MM.1S (cell line): ENCODE measurements at places on chromosomes 1 and 21.

DNA sequence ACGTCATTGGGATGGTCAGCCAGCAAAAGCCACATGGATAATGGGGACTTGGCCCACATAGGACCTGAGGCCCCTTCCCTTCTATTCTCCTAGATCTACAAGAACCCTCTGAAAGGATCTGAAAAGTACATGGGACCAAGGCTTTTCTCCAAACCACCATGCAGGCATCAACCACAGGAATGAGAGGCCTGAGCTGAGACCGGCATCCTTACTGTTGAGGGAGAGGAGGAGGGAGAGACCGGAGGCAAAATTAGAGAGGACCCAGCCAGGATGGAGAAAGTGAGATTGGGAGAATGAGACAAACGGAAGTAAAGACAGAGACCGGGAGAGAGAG lies 281.7 kb downstream of the RRAGC start:
- no peak for DNase-seq

- no peak for DNase-seq
These were observed 109.0 kb downstream of the CACNA1E start for GRCh38 chr1:181592255-181592859.

GRCh38 chr1:8061210-8061609 lies 35.1 kb upstream of the ERRFI1 start:
- DNase-seq: no peak

DNA sequence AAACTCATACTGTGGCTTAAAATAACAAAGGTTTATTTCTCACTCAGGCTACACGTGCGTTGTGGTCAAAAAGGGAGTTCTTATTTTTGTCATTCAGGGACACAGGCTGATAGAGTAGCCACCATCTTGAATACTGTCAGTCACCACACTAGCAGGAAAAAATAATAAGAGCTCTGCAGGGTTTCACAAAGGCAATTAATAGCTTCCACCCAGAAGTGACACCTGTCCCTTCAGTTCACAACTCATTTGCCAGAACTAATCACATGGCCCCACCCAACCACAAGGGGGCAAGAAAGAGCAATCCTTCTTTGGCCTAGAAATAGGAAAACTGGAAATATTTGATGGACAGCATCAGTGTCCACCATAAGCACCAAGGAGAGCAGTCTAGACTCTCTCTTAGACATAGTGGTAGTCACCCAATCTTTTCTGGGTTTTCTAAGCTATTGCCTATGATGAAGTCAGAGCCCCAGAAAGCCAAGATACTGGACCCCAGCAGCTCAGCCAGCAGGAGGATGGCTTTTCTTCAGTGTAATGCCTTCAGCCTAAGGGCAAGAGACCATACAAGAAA lies 8.2 kb downstream of the HAPLN2 start:
- peak; percentile 78 for DNase-seq

- no peak for DNase-seq
These were observed 206.7 kb downstream of the CTH start for GRCh38 chr1:70617728-70618127.

- no peak for DNase-seq
These were observed 643.0 kb downstream of the KIF26B start for GRCh38 chr1:245797592-245798348.

DNA sequence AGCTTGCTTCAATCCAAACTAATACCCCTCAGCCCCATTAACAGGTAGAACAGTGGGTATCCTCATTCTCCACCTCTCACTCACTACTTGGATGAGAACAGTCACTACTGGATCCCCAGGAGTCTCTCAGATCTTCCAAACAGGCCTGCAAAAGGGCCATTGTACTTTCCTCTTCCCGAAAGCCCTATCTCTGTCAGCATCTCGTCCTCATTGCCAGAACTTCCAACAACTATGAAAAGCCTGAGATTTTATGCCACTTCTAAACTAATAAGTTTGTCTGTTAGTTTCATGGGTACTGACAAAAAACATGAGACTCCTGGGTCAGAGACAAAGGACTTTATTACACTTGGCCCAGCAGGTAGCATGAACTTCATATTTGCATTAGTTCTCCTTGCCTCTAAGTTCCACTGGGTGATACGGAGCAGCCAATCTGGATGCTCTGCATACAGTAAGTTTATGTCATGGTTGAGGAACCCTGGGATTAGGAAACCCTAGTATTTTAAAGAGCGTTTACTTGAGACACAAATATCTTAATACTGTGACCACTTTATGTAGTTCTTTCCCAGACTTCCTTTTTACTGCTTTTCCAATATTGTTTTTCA lies 38.1 kb downstream of the VANGL2 start:
- DNase-seq: peak; percentile 26

GRCh38 chr1:44012404-44012803 lies 18.9 kb downstream of the SLC6A9 start:
- no peak for DNase-seq

- no peak for DNase-seq
These were observed 5.8 kb downstream of the UBE2U start for GRCh38 chr1:64209221-64209620.

DNA sequence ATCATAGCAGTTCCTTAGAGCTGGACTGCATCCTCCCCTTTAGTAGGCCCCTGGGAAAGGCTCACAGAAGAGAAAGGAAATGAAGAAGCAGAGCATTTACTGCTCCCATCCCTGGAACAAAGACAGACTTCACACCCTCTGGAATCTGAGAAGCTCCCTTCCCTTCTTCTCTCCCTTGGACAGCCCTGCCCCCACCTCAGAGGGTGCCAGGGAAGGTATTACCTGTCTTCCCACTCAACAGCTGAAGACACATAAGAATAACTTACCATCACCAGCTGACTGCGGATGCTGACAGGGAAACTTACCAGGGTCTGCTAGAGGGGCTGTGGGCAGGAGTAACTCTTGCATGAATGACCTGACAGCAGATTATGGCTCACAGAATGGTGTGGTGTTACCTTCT lies 14.1 kb upstream of the FAAH start:
- no peak for DNase-seq

- peak; percentile 75 for DNase-seq
These were observed 65.5 kb upstream of the CR1L start for GRCh38 chr1:207579436-207579799.

GRCh38 chr1:231563247-231563646 lies 34.8 kb downstream of the TSNAX start:
- DNase-seq: no peak

- DNase-seq: peak; percentile 83
These were observed 746 bp downstream of the MACF1 start for GRCh38 chr1:39205102-39205780.

- no peak for DNase-seq
These were observed 583.4 kb upstream of the ADAMTS5 start for GRCh38 chr21:27550287-27550686.

DNA sequence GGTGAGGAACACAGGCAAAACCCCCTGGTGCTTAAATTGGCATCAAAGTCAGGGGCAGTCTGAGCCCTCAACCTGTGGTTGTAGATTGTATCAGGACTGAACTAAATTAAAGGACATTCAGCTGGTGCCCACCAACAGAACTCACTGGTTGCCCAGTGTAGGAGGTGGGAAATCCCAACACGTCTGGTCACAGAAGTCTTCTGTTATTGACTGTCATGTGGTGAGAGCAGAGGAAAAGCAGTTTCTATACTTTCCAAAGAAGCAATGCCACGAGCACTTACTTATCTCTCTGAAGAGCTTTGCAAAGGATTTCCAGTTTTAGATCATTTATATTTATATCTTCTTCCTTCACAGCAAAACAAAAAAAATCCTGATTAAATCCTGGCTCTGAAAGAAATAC lies 15.0 kb upstream of the ACTA1 start:
- DNase-seq: no peak

- DNase-seq: no peak
These were observed 104.9 kb upstream of the TNR start for GRCh38 chr1:175848329-175848728.

DNA sequence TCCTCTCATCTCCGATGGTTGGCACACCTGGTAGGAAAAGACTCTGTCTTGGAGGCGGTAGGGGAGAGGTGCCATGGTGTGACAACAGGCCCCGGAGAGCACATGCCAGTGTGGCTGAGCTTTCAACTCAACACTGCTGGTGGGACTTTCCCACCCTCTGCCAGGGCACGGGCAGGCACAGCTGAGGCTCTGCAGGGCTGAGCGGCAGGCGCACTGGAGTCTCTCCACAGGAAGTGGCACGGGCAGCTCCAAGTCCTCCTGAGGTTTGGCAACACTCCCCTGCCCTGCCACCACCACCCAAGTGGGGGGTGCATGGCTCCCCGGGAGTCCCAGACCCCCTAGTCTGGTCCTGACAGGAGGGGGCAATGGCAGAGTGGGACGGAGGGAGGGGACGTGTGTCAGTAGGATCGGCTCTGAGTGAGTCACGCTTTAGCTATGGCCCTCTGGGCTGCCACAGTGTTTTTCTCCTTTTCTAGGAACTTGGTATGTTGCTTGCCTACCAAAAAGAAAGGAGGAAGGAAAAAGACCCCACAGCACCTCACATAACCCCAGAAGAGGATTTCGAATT lies 27.3 kb upstream of the EVA1B start:
- no peak for DNase-seq

DNA sequence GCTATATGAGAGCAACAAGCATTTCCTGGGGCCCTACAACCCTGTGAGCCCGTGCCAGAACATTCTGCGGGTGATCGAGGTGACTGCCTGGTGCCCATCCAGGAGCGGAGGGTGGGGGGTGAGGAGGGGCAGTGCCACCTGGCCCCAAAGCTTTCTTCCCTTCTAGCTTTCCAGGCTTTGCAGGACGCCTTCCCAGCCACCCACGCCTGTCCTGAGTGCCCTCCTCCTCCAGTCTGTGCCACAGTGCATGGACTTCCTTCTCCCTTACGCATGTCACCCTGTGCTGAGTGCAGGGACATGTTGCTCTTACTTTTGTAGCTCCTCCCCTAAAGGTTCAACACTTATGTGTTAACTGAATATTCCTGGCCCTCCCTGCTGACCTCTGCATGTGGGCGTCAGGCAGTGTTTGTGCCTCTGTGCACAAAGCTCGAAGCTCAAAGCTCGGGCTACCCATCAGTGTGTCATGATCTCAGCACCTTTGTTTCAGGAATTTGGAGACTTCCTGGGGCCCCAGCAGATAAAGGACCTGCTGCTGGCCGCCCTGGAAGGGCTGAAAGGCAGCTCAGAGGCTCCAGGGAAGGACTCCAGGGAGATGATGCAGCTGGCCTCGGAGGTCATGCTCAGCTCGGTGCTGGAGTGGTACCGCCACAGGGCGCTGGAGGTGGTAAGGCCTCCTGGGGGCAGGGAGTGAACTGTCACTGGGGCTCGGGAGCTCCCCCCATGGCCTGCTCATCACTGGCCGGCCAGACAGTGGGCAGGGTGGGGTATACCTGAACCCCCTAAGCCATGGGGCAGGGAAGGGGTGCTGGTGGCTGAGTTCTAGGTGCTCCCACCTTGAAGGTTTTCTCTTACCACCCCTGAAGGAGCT lies 36.7 kb upstream of the TTC4 start:
- no peak for DNase-seq

DNA sequence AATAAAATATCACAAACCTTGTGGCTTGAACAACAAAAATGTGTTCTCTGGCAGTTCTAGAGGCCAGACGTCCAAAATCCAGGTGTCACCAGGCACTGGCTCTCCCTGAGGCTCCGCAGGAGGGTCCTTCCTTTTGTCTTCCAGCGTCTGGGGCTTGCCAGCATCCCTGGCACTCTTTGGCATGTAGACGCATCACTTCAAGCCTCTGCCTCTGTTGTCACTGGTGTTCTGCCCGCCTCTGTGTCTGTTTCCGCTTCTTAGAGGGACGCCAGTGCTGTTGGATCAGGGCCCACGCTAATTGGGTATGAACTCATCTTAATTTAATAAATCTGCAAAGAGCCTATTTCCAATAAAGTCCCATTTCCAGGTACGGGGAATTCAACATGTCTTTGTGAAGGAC lies 273.7 kb upstream of the C1orf174 start:
- no peak for DNase-seq

- DNase-seq: no peak
These were observed 41.0 kb upstream of the ST6GALNAC5 start for GRCh38 chr1:76826072-76826845.

- DNase-seq: peak; percentile 92
These were observed 2.8 kb downstream of the KCNJ9 start for GRCh38 chr1:160083968-160084770.

DNA sequence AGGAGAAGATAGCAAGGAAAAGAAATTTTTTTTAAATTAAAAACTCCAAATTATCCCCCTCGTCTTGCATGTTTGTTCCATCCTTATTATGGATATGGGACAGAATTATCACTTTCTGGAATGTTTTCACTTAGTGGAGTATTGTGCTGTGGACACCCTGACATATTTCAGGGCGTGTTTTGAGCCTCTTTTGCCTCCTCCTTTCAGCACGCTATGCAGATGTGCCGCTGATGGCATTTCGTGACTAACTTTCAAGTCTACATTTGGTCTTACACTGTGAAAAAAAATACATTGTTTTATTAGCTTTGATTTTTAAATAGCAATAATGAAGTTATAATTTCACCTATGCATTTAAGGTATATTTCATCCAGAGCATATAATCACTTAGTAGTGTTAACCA lies 738.7 kb downstream of the LTN1 start:
- no peak for DNase-seq
